ENCODE measurements at places on chromosomes 12 and 14. TPM values are rescaled to one million over a fixed set of nuclear protein-coding genes. Genes with fewer than 3 reads are reported as not detected.

The POU6F1 gene
- total RNA-seq: 4.3 TPM

The RNASE1 gene
- total RNA-seq: not detected

The COCH gene
- 1.6 TPM for total RNA-seq

The TAS2R9 gene
- not detected for total RNA-seq

DNA sequence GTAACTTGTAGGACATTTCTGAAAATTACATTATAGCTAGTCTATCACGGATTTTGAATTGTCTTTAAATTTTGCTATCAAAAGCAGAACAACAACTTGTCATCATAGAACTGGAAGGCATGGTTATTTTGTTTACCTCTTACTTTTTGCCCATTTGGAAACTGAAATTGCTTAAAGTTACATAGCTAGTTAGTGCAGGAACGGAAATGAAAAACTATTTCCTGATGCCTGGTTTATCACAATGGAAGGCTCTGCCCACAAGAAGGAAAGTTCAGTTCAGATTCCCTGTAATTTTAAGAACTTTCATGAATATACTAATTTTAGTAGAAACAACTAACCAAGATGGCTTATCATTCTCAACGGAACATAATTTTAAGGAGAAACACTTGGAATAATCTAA lies 427.7 kb downstream of the RAD51B start:
- H3K27ac ChIP-seq: no peak overlapping the region
- no peak overlapping the region for H3K4me3 ChIP-seq
- DNase-seq: no peak
- no peaks in the 10 kb centered on the region for H3K4me1 ChIP-seq

GRCh38 chr14:100408350-100409002 lies 85.3 kb downstream of the SLC25A47 start:
- peaks cover 20% of the 10 kb centered on the region for H3K4me1 ChIP-seq
- DNase-seq: no peak
- H3K27me3 ChIP-seq: no peaks in the 10 kb centered on the region
- no peak overlapping the region for H3K27ac ChIP-seq
- no peaks in the 10 kb centered on the region for H3K36me3 ChIP-seq
- H3K4me3 ChIP-seq: no peak overlapping the region

The NKX2-1 gene
- total RNA-seq: not detected

- no peak overlapping the region for H3K27ac ChIP-seq
- no peaks in the 10 kb centered on the region for H3K4me1 ChIP-seq
- H3K4me3 ChIP-seq: no peak overlapping the region
- no peaks in the 10 kb centered on the region for H3K36me3 ChIP-seq
These were observed 130.4 kb downstream of the PAWR start for GRCh38 chr12:79560225-79560889.

DNA sequence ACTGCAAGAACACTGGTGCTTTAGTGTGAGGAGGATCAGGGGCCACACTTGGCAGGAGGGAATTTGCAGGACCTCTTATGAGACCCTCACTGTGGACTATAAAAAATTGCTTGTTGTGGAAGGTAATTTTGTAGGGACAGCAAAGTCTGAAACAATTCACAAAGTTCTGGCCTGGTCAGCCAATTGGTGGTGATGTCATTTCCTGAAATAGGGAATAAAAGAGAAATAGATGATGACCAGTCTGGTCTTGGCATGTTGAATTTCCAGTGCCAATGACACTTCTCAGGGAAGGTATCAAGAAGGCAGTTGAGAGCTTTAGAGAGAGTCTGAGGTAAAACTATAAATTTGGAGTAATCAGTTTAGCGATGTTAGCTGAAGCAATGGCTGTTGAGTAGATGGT lies 129.3 kb upstream of the LMNTD1 start:
- no peak overlapping the region for H3K27ac ChIP-seq
- no peaks in the 10 kb centered on the region for H3K27me3 ChIP-seq
- DNase-seq: no peak
- H3K36me3 ChIP-seq: no peaks in the 10 kb centered on the region

GRCh38 chr14:59320763-59321625 lies 132.5 kb downstream of the DAAM1 start:
- no peak overlapping the region for H3K4me3 ChIP-seq
- no peaks in the 10 kb centered on the region for H3K4me1 ChIP-seq
- H3K36me3 ChIP-seq: peaks cover 2% of the 10 kb centered on the region
- DNase-seq: no peak
- no peak overlapping the region for H3K27ac ChIP-seq

GRCh38 chr12:121828306-121828705 lies 24.5 kb downstream of the SETD1B start:
- H3K27me3 ChIP-seq: no peaks in the 10 kb centered on the region
- peaks cover 87% of the 10 kb centered on the region for H3K36me3 ChIP-seq
- DNase-seq: no peak
- no peak overlapping the region for H3K4me3 ChIP-seq
